ENCODE measurements at places on chromosomes 1 and 21.

DNA sequence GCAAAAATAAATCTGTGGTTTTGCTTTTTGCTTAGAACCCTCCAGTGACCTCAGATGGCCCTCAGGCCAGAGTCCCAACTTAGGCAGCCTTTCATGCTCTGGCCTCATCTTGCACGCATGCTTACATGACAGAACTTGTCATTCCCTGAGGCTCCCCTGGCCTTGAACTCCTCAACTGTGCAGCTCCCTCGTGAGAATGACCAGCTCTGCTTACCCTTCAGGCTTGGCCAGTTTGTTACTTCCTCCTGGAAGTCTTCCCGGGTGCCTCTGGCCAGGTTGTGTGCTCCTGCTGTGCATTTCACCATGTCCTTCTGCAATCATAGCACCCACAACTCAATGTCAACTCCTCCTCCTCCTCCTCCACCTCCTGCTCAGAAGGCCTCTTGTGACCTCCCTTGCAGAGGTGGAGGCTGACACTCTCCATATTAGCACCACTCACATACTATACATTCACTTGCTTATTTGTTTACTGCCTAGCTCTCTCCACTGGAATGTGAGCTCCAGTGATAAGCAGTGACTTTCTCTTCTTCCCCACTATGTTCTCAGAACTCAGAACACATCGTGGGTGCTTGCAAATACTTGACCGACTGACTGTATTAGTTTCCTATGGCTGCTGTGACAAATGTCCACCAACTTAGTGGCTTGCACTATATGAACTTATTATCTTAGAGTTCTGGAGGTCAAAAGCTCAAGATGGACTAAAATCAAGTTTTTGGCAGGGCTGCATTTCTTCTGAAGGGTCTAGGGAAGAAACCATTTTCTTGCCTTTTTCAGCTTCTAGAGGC, 41.9 kb downstream of the RCSD1 start:
- no peak overlapping the region for H3K4me3 ChIP-seq
- H3K27me3 ChIP-seq: no peaks in the 10 kb centered on the region
- DNase-seq: no peak
- no peaks in the 10 kb centered on the region for H3K36me3 ChIP-seq
- no peaks in the 10 kb centered on the region for H3K4me1 ChIP-seq

DNA sequence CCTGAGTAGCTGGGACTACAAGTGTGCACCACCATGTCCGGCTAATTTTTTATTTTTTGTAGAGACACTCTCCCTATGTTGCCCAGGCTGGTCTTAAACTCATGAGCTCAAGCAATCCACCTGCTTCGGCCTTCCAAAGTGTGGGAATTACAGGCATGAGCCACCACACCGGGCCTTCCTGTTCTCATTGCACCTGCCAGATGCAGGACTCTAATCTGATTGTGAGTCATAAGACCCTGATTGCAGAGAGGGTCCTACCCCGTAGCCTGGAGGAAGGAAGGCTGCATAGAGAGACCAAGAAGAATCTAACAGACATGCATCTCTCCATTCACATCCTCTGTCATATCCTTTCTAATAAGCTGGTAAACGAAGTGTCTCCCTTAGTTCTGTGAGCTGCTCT, 19.5 kb upstream of the CGN start:
- no peak overlapping the region for H3K27ac ChIP-seq
- no peaks in the 10 kb centered on the region for H3K4me1 ChIP-seq
- no peak overlapping the region for H3K4me3 ChIP-seq
- no peaks in the 10 kb centered on the region for H3K36me3 ChIP-seq

GRCh38 chr1:97044159-97044760, 322.7 kb downstream of the PTBP2 start:
- H3K4me1 ChIP-seq: no peaks in the 10 kb centered on the region
- H3K4me3 ChIP-seq: no peak overlapping the region
- no peak overlapping the region for H3K27ac ChIP-seq
- H3K36me3 ChIP-seq: no peaks in the 10 kb centered on the region

- H3K4me1 ChIP-seq: no peaks in the 10 kb centered on the region
- H3K27ac ChIP-seq: no peak overlapping the region
- no peak for DNase-seq
- no peaks in the 10 kb centered on the region for H3K36me3 ChIP-seq
- no peak overlapping the region for H3K4me3 ChIP-seq
Observed at GRCh38 chr1:206497363-206497762, 10.0 kb upstream of the RASSF5 start.

- H3K4me3 ChIP-seq: no peak overlapping the region
- DNase-seq: no peak
- H3K27ac ChIP-seq: no peak overlapping the region
- no peaks in the 10 kb centered on the region for H3K4me1 ChIP-seq
- peaks cover 10% of the 10 kb centered on the region for H3K36me3 ChIP-seq
Observed at GRCh38 chr1:160361814-160362167, 5.1 kb upstream of the NHLH1 start.
